A172 (cell line): ENCODE measurements at places on chromosomes 11 and 22. TPM values are rescaled to one million over a fixed set of nuclear protein-coding genes. Genes with fewer than 3 reads are reported as not detected.

The SLN gene
- not detected in 2 replicates for total RNA-seq

The KRTAP5-2 gene
- not detected in 2 replicates for total RNA-seq

The OR52N4 gene
- not detected in 2 replicates for total RNA-seq

The GRM5 gene
- total RNA-seq, result not detected in 2 replicates

The DUSP18 gene
- total RNA-seq, result 2.7 and 4.7 TPM in 2 replicates

The MS4A6A gene
- total RNA-seq, result not detected in 2 replicates

The BTBD18 gene
- total RNA-seq, result not detected in 2 replicates

The CABP4 gene
- not detected in 2 replicates for total RNA-seq

The GPR83 gene
- not detected in 2 replicates for total RNA-seq

GRCh38 chr11:121636081-121636799, 183.5 kb upstream of the SORL1-AS1 start:
- no peak for DNase-seq

DNA sequence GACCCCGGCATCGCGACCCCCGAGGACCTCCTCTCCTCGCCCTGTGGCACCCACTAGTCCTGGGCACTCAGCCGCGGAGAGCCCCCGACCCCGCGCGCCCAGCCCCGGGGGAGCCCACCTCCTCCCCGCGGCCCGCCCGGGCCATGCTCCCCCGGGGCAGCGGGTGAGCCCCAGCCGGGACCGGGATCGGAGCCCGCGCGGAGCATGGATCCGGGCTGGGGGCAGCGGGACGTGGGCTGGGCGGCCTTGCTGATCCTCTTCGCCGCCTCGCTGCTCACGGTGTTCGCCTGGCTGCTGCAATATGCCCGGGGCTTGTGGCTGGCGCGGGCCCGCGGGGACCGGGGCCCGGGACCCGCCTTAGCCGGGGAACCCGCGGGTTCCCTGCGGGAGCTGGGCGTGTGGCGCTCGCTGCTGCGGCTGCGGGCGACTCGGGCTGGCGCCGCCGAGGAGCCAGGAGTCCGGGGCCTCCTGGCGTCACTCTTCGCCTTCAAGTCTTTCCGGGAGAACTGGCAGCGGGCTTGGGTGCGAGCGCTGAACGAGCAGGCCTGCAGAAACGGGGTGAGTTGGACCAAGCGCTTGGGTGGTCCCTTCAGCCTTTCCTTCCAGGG, 498 bp downstream of the C2CD2L start:
- no peak for DNase-seq

- no peak for DNase-seq
Measured at GRCh38 chr11:36056160-36056751, 112.4 kb downstream of the LDLRAD3 start.

- no peak for DNase-seq
Measured at GRCh38 chr11:65184146-65184545, 2.4 kb downstream of the CAPN1 start.

DNA sequence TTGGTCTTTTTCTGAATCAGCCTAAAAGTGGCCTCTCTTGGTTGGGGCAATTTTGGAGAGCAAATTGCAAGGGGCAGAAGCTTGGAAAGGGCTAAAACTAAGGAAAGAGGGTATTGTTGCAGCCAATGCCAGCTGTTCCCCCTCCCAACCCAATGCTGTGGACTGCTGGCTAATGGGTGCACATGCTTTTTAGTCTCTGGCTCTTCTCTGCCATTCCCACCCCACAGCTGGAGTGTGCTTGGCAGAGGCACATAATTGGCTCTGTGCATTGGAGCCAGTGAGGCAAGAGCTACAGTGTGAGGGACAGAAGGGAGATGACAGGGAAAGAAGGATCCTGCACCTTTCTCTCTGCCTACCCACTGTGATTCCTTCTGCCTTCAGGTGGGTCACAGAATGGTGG, 140.0 kb downstream of the NECTIN1 start:
- DNase-seq, result no peak

DNA sequence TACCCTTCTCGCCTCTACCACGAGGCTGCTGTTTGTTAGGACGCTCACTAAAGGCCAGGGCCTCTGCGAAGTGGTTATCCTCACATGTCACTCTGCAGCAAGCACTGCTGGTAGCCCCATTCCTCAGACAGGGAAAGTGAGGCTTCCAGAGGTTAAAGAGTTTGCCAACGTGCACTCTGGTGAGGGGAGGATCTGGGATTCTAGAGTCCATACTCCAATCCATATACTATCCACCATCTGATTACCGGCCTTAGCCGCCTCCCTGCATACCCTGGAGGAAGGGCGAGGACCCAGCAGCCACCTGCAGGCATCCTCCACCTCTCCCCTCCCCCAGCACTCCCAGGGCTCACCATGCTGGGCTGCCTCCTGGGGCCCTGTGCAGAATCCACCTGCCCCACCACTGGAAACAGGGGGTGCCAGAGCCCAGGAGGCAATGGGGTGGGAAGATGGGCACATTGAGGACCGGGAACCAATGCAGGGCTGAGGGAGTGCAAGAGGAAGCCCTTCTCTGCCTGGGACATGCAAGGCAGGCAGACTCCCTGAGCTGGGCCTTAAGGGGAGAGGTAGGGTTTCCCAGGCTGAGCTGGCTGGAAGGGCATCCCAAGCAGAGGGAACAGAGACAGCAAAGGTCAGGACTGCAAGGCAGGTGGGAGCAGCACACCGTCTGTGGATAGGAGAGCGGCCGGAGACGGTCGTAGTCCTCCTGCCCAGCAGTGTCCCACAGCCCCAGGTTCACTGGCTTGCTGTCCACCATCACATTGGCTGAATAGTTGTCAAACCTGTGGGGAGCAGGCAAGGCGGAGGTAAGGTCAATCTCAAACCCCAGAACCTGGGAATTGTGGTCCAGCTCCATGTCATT, 11.7 kb downstream of the RAC2 start:
- DNase-seq, result no peak

GRCh38 chr11:119501777-119502405, 78.9 kb upstream of the THY1 start:
- DNase-seq, result no peak

- DNase-seq, result no peak
Measured at GRCh38 chr22:45341498-45341897, 31.8 kb downstream of the FAM118A start.

DNA sequence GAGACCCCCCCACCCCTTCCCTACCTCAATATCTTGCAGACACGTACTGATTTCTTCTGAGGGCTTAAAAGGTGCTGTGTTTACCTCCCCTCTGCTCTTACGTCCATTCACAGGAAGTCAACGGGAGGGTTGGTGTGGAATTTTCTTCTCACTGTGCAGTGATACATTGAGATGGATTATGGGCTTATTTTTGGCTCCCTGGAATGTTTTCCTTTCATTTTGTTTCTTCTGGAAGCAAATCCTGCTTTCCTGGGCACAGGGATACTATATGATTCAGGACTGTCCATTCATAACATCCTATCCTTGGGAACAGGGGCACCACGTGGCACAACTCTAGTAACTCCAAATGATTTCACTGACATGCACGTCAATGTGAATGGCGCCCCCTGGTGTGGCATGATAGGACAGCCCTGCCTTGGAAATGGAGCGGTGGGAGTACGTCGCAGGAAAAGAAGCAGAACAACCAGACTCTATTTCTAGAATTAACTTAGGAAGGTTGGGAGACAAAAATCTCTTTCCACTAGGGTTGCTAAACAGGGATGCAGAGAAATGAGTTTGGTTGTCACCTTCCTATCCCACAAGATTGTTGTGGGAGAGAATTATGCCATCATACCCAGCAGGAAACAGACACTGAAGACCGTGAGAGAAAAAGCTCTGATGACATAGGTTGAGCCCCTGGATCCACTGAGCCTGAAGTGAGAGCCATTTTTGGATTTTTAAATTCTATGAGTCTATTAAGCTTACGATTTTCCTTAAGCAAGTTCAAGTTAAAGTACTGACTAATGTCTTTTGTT, 146.5 kb upstream of the RAG2 start:
- peak; percentile 62 for DNase-seq

GRCh38 chr11:119198925-119199324, 7.2 kb upstream of the CBL start:
- no peak for DNase-seq

GRCh38 chr11:134366254-134366653, 34.5 kb downstream of the GLB1L2 start:
- DNase-seq, result no peak

- DNase-seq, result no peak
Measured at GRCh38 chr11:79196950-79197349, 243.9 kb downstream of the TENM4 start.

DNA sequence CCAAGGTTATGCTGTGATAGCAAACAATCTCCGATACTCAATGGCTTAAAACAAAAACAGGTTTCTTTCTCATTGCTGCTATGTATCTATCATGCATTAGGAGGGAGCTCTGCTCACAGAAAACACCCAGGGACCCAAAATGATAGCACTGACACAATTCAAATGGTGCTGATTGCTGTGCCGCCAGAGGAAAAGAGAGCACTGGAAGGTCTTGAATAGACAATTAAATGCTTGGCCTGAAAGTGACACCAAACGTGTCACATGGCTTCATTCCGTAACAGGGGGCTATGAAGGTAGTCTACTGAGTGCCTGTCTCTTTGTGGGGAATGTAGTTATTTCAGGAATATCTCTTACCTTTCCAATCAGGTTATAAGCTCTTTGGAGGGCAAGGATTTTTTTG, 94.2 kb downstream of the FAR1 start:
- DNase-seq, result no peak

DNA sequence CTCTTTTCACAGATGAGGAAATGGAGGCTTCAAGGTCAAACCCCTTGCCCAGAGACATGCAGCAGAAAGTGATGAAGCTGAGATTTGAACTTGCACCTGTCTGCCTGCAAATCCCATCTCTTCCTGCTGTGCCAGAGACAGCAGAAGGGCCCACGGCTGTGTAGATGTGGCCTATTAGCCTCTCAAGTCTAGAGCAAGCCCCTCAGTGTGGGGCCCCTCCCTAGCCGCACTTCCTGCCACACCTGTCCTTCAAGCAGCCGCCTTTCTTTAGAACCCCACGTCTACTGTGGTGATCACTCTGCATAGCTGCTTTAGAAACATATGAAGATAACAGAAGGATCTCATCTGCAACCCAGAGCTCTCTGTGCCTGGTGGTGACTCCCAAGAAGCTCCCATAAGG, 41.2 kb upstream of the JAM3 start:
- DNase-seq, result no peak

- DNase-seq, result peak; percentile 66
Measured at GRCh38 chr11:85595285-85595884, 31.8 kb downstream of the DLG2 start.

DNA sequence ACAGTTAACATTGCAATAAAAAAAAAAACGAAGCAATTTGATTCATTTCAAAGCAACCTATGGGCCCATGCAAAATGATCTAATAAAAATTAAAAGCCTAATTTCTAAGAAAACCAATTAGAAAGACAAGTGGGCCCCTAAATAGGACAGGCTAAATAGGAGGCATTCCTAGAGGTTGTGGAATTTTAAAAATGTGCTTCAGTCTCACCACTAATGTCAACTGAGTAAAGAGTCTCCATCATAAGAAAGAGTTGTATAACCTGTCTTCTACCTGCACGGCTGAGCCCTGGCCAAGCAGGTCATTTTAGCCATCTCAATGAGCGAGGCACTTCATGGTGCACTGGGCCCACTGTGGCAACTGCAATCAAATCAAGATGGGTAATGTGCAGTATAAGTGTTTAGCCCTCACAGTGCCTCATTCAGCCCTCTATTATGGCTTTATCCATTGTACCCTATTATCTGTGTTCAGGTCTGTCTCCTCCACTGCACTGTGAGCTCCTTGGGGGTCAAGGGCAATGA, 76.4 kb downstream of the PRSS23 start:
- DNase-seq, result no peak

DNA sequence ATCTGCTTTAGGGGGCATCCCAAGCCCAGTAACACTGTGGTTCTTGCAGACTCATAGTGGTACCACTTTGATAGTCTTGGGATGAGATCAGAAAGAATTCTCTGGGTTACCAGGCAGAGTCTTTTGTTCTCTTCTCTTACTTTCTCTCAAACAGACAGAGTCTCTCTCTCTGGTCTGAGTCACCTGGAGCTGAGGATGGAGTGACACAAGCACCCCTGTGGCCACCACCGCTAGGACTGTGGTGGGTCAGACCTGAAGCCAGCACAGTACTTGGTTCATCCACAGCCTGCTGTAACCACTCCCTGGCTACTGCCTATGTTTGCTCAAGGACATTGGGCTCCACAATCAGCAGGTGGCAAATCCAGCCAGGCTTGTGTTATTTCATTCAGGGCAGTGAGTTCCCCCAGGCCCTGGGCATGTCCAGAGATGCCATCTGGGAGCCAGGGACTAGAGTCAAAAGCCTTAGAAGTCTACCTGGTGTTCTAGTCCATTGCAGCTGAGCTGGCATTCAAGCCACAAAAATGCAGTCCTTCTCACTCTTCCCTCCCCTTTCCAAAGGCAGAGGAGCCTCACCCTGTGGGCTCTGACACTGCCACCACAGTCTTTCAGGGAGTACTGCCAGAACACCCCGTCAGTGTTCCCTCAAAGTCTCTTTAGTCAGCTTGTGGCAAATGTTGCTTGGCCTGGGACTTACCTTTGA, 29.9 kb downstream of the ENDOD1 start:
- DNase-seq, result no peak

DNA sequence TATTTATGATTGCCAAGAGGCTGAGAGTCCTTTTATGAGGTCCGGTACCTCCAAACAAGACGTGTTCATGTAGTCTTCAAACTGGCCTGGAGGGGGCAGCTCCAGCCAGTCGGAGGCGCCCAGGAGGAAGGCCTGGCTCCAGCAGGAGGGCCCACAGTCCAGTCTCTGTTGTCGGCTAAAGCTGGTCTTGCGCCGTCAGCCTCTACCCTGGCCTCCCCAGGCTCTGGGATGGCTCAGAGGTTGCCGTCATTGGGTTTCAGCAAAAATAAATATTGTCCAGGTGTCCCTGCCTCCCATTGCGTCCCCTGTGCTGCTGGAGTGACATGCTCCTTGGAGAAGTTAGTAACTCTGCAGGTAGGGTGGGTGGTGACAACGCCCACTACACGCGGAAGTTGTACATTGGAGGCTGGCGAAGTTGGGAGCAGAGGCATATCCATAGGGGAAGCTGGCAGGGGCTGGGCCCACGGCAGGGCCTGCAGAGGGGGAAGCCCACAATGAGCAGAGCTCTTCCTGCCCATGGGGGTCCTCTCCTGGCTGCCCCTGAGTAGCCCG, 1.0 kb upstream of the SLC25A1 start:
- peak; percentile 67 for DNase-seq

- DNase-seq, result peak; percentile 38
Measured at GRCh38 chr22:45932071-45932470, 44.9 kb downstream of the WNT7B start.

DNA sequence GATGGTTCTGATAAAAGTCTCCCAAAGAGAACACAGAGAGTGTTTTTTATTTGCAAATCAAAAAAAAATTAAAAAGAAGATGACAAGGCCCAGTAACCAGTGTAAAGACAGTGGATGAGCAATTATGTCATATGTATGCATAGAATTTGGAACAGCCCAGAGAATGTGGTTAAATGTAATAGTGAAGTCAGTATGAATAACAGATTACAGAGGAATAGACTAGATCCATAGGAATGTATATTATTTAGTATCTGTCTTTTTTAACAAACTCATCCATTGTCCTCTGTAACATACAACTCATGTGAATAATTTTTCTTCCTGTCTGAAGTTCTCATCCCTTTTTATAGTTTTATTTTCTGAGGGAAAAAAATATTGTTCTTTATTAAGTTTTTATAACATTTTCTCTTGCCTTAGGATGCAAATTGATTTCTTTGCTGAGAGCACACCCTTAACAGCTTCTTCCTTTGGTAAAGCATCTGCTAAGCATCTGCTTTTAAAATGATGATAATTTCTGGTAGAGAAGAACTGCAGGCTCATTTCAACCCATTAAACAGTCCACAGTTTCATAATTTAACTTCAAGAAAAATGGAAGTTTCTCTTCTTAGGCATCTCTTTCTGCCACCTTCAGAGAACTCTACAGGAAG, 266.5 kb upstream of the MTNR1B start:
- DNase-seq, result peak; percentile 1

GRCh38 chr11:1834779-1835670, at the start of gene SYT8:
Gene SYT8, plus strand, starts transcription at chr11:1834990. Its CDS starts 116 bp downstream, at chr11:1835106.
- peak; percentile 18 for DNase-seq

GRCh38 chr11:127056338-127056971, 55.9 kb upstream of the KIRREL3 start:
- no peak for DNase-seq
